ENCODE measurements at places on chromosomes 16 and 17. TPM values are rescaled to one million over a fixed set of nuclear protein-coding genes. Genes with fewer than 3 reads are reported as not detected.

GRCh38 chr16:79687249-79688130 is 87.0 kb upstream of the MAF start:
- no peak for DNase-seq

DNA sequence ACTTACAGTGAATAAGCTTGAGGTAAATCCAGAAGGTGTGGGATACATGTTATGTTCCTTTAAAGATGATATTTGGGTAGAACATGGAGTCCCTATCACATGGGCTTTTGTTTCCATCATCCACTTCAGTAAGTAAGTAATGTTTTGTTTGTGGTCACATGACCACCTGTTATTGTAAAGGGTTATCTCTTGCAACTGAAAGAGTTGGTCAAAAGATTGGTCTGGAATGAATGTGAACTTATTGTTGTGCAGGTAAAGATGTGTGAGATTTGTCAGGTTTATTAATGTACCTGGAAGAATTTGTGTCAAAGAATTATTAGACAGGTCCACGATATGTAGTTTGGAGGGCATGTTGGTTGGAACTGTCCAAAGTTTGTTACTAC is 1.6 kb downstream of the OMG start:
- no peak for DNase-seq

GRCh38 chr16:57690782-57691471 is 3.7 kb upstream of the DRC7 start:
- DNase-seq = no peak

GRCh38 chr16:20611350-20611902 is 35.3 kb upstream of the ACSM2B start:
- DNase-seq = no peak

DNA sequence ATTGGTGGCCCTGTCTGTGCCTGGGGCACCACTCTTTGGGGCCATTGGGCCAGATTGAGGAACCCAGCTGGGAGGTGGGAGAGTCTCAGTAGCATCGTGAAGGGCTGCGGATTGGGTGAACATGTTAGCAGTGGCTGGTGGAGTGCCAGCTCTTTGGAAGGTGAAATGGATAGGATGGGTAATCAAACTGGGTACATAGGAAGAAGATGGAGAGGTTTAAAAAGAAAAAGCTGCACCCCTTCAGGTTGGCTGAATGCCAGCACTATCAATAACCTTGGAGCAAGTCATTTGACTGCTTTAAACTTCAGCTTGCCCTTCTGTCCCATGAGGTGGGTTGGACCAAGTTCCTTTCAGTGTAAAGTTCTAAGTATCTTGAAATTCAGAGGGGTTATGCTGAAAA is 95.0 kb downstream of the RPTOR start:
- DNase-seq = no peak

DNA sequence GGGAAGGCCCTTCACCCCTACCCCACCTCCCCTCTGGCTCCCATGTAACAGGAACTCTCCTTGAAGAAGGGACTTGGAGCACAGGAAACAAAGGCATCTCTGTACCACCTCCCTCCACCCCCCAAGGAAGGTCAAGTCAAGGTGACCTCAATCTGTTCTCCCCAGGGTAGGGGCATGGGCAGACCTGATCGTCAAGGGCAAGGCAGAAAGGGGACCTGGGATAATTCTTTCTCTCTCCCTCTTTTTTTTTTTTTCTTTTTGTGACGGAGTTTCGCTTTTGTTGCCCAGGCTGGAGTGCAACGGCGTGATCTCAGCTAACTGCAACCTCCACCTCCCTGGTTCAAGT is 4.3 kb upstream of the STAT5A start:
- peak; percentile 37 for DNase-seq

DNA sequence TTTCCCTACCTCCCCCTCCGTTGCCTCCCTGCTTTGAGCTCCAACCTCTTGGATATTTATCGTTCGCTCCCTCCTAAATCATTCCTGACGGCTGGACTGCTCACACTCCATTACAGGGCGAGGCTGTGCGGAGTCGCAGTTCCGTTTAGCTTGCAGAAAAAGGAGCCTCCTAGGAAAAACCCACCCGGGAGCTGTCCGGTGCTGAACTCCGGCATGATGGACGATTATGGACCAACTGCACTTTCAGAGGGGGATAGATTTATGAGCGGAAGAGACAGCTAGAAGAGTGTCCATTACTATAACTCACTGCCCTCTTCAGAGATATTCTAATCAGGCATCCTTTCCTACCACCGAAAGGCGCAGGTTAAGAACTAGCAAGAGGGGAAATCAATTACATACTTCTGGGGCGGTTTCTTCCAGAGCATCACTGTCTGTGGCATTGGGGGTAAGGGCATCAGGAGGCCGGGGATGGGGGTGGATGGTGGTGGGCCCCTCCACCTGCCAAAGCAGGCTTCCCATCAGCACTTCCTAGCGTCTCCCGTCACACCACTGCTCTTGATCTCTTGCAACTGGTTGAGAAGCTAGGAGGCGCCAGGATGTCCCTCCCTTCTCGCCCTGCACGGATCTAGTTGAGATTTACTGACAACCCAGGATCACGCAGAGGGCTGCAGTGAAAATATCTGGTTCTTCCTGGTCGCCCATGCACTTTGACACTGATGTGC is 251.2 kb downstream of the ENGASE start:
- DNase-seq = no peak

GRCh38 chr16:35516551-35516950 is 2057.1 kb downstream of the TP53TG3F start:
- no peak for DNase-seq

GRCh38 chr17:7221278-7222092 is 1.7 kb downstream of the ACADVL start:
- no peak for DNase-seq

DNA sequence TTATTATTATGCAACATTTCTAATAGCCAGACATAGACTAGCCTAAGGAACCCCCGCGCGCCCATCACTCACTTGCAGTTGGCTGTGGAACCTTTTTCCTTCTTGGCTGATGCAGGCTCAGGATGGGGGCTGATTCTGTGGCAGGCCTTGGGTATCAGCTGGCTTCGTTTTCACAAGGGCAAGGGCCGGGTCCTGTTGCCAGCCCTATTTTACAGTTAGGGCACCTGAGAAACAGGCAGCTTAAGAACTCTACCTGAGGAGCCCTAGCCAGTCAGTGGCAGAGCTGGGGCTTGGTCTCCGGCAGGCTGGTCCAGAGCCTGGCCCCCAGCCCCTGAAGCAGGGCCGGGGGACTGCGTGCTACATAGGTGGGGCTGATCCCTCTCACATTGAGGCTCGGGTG is 28.7 kb downstream of the ADGRG5 start:
- no peak for DNase-seq

- no peak for DNase-seq
These were observed 5.4 kb upstream of the P2RX1 start for GRCh38 chr17:3921502-3922319.

GRCh38 chr17:49548506-49549310 is 27.0 kb upstream of the NXPH3 start:
- peak; percentile 55 for DNase-seq

- DNase-seq = no peak
These were observed 16.2 kb downstream of the RPH3AL start for GRCh38 chr17:336110-337021.

DNA sequence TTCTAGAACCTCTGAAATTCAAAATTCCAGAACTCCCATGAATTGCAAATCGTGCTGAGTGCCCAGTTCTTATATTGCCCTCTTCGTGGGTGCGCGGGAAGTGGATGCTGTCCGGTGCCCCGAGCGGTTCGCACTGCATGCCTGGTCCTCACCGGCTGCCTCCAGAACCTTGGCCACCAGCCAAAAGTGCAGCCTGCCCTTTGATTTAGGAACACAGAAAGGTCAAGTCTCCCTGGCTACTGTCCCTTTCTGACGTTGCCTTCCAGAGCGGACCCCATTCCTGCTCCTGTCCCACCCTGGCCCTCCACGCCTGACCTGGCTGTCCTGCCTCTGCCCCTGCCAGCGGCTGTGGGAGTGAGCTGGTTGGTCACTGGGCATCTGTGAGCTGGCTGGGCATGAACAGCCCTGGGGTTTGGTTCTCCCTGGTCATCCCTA is 9.7 kb downstream of the NEUROD2 start:
- DNase-seq = no peak

GRCh38 chr16:74817851-74818250 is 43.2 kb upstream of the FA2H start:
- no peak for DNase-seq

- DNase-seq = peak; percentile 92
These were observed 7.4 kb upstream of the ABR start for GRCh38 chr17:1186923-1187771.

DNA sequence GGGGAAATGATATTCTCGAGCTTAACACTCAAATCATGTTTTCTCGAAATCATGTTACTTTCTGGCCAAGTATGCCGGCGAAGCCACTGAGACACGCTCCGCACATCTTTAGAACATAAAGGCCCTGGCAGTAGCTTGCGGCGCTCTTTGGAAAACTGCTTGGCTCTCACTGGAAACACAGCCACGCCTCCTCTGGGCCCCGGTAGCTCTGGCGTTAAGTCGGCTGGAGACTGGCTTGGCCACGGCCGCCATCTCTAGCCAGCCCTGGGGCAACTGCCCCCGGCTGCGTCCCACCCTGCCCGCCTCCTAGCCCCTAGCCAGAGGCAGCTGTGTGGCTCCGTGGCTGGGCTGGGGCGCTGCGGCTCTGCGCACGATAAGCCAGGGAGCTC is 9.2 kb upstream of the BAIAP2 start:
- no peak for DNase-seq

The KRTAP4-3 gene
- total RNA-seq = 9.0 TPM

The INO80E gene
- total RNA-seq = 58.7 TPM

The KRT20 gene
- 0.60 TPM for total RNA-seq

The ZFP3 gene
- 2.7 TPM for total RNA-seq

The MEOX1 gene
- total RNA-seq = 5.5 TPM

The METRN gene
- 11.0 TPM for total RNA-seq

The WNK4 gene
- total RNA-seq = not detected

The FSCN2 gene
- 3.7 TPM for total RNA-seq

The IRX5 gene
- total RNA-seq = 44.5 TPM

The PIK3R5 gene
- 3.6 TPM for total RNA-seq

The CBX4 gene
- total RNA-seq = 47.7 TPM

The ATP2C2 gene
- 37.5 TPM for total RNA-seq

The C16orf96 gene
- total RNA-seq = 1.2 TPM

The AGRP gene
- not detected for total RNA-seq

The MAP3K3 gene
- 49.0 TPM for total RNA-seq

The CCDC200 gene
- not detected for total RNA-seq

The BCL6B gene
- total RNA-seq = 3.1 TPM

Measured in suprapubic skin (tissue), 4 donors.